ENCODE measurements at places on chromosomes 2 and 18. TPM values are rescaled to one million over a fixed set of nuclear protein-coding genes. Genes with fewer than 3 reads are reported as not detected.

RAB17 gene
- 4.4 TPM for total RNA-seq

PLGLB2 gene
- 0.13 TPM for total RNA-seq

MYO3B gene
- 0.21 TPM for total RNA-seq

DLGAP1 gene
- total RNA-seq: 1.7 TPM

REG1B gene
- total RNA-seq: not detected

NEB gene
- 8.3 TPM for total RNA-seq

DNAJC5G gene
- 2.9 TPM for total RNA-seq

SPHKAP gene
- 81.4 TPM for total RNA-seq

ADGRF3 gene
- total RNA-seq: not detected

CAPN13 gene
- total RNA-seq: not detected

UGT1A3 gene
- not detected for total RNA-seq

SLC4A5 gene
- total RNA-seq: 1.5 TPM

SYT4 gene
- 1.1 TPM for total RNA-seq

UGT1A5 gene
- total RNA-seq: not detected

LMAN2L gene
- 21.8 TPM for total RNA-seq

NAT8 gene
- total RNA-seq: not detected

NMUR1 gene
- 0.82 TPM for total RNA-seq

RAMP1 gene
- total RNA-seq: 165 TPM

RMND5A gene
- total RNA-seq: 152 TPM

GAL3ST2 gene
- total RNA-seq: not detected

All from heart right ventricle (tissue), 16 donors.